ENCODE measurements at places on chromosomes 6 and 20.

DNA sequence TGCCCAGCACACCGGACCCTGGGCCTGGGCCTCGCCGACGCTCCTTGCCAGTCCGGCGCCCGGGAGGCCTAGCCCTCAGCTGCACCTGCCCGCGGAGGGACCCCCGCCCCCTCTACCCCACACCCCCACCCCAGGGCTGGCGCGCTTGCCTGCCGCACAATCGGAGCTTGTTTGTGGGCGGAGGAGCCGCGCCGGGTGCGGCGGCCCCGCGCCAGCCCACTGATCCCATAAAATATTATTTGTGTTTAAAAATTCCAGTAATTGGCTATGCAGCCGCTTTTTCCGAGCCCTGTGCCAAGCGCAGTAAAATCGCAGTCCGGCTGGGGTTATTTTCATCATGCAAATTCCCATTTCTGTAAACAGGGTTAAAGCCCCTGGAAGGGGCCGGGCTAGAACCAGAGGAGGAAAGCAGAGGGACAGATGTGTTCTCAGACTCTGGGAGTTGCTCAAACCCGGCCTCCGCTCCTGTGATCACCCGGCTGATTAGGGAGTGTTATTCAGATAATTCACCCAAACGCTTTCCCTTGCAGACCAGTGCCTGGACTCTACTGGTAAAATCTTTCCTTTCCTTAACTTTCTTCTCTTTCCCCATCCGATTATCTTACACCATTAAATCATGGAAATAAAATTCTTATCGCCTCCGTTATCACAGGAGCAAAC lies 93.1 kb downstream of the NCR2 start:
- no peak for DNase-seq

DNA sequence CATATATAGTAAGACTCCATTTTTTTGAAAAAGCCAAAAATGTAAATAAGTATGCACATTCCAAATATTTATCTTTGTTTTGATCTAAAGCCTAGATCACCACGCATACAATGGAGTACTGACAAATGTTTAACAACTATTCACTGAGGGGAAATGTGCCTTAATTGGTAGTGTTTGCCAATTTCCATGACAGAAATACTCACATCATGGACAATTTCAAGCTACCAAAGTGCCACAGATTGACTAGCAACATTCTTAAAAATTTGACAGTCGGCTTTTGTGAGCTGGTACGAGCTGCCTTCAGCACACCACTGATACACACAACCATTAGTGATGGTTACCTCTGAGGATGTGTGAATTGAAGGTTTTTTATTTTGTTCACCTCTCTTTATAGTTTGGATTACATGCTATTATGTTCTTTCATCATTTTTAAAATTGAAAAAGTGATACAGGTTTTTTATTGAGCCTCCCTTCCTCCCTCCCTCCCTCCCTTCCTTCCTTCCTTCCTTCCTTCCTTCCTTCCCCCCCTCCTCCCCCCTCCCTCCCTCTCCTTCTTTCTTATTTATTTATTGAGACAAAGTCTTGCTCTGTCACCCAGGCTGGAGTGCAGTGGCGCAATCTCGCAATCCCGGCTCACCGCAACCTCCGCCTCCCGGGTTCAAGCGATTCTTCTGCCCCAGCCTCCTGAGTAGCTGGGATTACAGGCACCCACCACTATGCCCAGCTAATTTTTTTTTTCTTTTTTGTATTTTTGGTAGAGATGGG lies 19.2 kb downstream of the SMPDL3A start:
- no peak for DNase-seq

- DNase-seq, result no peak
These were observed 21.8 kb downstream of the SDCBP2 start for GRCh38 chr20:1307171-1307570.

DNA sequence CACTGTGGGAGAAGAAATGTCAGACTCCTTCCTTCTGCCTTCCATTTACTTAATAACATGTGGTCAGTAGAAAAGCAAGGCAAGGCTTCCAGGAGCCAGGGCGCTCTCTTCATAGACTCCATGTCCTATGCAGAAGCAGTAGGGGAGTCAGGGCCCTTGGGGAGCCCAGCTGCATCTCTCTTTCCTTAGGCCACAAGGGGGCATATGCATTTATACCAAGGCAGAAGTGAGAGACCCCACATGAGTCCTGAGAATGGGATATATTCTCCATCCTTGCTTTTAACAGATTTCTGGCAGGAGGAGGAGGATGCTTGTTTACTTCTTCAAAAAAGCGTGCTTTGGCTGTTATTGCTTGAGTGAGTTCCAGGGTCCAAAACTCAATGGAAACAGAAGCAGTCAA lies 198.5 kb downstream of the HIVEP2 start:
- DNase-seq, result no peak

GRCh38 chr6:30136570-30137286 lies 788 bp downstream of the TRIM40 start:
- DNase-seq, result no peak

Data from CD4-positive, alpha-beta T cell (primary cell).